NCI-H1105 (cell line): ENCODE measurements at places on chromosomes 1 and 21.
A peak's percentile ranks its signal among the peaks of the same experiment; 100 is the strongest.

DNA sequence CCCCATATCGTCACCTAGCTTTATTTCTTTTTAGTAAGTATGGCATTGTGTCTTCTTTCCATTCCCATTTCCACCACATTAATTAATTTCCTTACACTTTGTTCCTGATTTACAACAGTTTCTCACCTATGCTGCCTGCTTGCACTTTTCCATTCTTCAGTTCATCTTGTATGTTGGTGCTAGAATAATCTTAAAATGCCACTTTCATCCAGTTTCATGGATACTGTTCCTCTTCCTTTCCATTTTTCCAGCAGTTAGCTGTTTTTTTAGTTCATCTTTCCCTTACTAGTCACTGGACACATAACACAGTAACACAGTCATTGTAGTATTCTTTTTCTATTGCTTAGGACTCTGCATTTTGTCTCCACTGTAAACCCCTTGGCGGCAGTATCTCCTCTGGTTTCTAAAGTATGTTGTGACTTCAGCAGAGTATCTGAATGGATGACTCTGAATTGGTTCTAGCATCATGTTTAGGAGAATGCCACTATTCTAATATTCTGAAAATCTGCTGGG, 2.1 kb downstream of the CDC7 start:
- no peak for DNase-seq

GRCh38 chr1:44060830-44061267, 29.6 kb upstream of the SLC6A9 start:
- no peak for DNase-seq

GRCh38 chr1:171954361-171954760, 113.1 kb downstream of the DNM3 start:
- DNase-seq, result no peak

DNA sequence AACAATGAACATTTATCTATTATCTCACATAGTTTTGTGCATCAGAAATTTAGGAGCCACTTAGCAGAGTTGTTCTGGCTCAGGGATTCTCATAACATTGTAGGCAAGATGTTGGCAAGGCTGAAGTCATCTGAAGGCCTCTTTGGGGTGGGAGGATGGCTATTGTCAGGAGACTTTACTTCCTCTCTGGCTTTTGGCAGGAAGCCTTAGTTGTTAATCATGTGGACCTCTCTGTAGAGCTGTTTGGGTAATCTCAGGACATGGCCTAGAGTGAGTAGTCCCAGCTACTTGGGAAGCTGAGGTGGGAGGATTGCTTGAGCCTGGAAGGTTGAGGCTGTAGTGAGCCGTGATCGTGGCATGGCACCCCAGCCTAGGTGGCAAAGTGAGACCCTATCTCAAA, 40.2 kb downstream of the RASAL2 start:
- no peak for DNase-seq

GRCh38 chr1:216498277-216498676, 75.0 kb upstream of the USH2A start:
- DNase-seq, result no peak

DNA sequence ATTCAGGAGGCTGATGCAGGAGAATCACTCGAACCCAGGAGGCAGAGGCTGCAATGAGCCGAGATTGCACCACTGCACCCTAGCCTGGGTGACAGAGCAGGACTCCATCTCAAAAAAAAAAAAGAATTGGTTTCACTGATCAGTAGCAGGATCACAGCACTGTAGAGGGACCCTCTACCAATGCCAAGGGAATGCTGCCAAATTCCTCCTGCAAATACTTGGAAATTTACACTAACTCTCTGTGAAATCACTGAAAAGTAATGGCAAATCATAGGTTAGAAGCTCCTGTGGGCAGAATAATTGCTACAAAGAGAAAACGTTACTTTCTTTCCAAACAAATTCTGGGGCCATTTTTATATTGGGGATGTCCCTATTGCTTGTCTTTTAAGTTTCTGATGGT, 6.7 kb upstream of the GPR25 start:
- DNase-seq, result no peak

GRCh38 chr1:33848205-33848937, 15.5 kb upstream of the HMGB4 start:
- DNase-seq, result no peak

- DNase-seq, result no peak
Observed at GRCh38 chr21:34884346-34884929, 164.7 kb downstream of the RUNX1 start.

DNA sequence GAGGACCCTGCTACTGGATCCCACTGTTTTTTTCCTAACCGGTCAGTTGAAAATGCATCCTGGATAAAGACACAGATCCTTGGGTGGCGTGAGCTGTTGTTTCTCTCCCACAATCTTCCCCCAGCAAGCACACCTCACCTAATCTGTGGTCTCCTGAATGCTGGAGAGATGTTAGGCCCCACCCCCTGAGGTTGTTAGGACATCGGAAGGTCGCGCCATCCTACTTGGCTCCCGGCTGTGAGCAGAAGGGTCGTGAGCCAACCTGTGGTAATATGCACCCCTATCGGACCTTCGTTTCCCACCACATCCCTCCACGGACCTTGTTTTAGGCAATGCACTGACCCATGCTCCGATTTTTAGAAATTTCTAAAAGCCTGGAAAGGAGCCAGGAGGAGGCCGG, 89.9 kb upstream of the IPO9 start:
- DNase-seq, result peak; percentile 59

DNA sequence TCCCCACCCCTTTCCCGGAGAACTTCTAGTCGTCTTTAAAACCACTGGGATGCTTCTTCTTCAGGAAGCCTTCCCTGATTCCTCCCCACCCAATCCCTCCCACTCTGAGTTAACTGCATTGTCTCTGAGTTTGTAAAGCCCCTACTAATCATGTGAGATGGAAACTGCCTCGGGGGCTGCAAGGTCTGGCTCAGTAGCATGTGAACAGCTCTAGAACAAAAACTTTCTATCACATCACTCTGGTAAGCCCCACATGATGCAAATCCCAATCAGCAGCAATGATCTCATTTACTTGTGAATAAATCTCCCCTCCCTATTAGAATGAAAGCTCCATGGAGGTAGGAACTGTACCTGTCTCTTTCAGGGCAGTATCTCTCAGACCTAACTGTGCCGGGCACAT, 141.0 kb upstream of the JUN start:
- DNase-seq, result no peak

- DNase-seq, result no peak
Observed at GRCh38 chr1:18302788-18303413, 177.8 kb upstream of the KLHDC7A start.

- DNase-seq, result no peak
Observed at GRCh38 chr1:21865943-21866706, 54.1 kb downstream of the LDLRAD2 start.

DNA sequence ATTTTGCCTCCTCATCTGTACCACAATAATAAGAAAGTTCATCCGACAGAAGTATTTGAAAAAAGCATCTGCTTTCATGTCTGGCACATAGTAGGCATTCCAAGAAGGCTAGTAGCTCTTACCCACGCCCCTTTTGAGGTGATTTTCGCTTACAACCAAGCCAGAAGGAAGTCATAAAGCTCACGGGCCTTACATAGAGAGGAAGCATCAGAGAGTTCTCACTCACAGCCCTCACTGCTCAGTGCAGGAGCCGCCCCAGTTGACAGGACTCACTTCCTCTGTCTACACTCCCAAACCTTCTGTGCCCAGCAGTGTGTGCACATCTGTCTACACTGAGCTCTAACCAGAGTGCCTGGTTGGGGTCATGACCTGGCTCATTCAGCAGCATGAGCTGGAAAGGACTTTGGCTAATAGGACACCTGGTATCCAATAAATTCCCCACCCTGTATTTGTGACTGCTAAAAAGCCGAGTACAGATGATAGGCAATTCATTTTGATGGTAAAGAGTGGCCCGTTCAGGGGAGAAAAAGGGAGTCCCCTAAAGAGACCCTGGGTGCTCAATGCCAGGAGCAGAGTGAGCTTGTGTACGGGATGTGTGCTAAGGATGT, 36.8 kb upstream of the DUSP10 start:
- DNase-seq, result no peak

DNA sequence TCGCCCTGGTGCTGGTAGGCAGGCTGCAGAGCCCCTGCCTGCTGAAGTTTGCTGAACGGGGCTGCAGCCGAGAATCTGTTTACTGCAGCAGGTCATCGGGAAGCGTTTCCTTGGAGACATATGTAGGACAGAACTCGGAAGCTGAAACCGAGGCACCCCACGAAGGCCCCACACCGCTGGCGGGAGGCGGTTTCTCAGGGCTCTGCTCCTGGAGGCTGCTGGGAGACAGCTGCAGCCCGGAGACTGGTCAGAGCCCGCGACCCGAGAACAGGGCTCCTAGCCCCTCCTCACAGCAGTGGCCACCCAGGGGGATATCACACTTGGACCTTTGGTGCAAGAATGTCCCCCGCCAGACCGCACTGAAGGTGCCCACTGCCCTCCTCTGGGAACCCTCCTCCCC, 12.7 kb upstream of the PLCH2 start:
- no peak for DNase-seq

DNA sequence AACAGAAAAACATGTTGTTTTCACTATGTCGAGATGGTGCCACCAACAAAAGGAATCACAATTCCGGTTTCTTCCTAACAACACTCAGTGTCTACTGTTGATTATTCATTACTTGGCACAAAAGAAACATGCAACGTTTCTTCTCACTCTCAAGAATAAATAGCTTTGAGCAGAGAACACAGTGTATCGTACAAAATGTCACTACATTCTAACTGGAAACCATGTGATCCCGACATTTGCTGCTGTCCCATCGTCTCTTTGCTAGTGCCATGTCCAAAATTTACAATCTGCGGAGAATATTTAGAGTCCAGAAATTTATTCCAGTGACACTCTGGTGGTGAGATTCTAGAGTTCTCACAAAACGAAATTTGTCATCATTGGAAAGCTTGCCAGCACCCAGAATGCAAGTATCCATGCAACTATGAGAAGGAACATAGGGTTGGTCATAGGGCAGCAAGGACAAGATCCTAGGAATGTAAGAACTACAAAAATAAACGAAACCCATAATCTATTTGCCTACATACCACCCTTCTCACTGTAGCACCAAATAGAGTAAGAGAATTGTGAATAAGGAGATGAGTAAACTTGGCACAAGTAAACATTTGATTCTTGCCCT, 505.1 kb downstream of the LTN1 start:
- DNase-seq, result no peak

GRCh38 chr1:236455243-236455642, 61.2 kb downstream of the EDARADD start:
- no peak for DNase-seq

GRCh38 chr1:234773936-234774677, 164.1 kb upstream of the IRF2BP2 start:
- DNase-seq, result no peak

GRCh38 chr1:75937034-75937433, 4.8 kb upstream of the ASB17 start:
- DNase-seq, result no peak

- no peak for DNase-seq
Observed at GRCh38 chr1:239457491-239458143, 71.2 kb downstream of the CHRM3 start.

GRCh38 chr1:15095496-15095875, 58.1 kb upstream of the TMEM51 start:
- DNase-seq, result no peak

DNA sequence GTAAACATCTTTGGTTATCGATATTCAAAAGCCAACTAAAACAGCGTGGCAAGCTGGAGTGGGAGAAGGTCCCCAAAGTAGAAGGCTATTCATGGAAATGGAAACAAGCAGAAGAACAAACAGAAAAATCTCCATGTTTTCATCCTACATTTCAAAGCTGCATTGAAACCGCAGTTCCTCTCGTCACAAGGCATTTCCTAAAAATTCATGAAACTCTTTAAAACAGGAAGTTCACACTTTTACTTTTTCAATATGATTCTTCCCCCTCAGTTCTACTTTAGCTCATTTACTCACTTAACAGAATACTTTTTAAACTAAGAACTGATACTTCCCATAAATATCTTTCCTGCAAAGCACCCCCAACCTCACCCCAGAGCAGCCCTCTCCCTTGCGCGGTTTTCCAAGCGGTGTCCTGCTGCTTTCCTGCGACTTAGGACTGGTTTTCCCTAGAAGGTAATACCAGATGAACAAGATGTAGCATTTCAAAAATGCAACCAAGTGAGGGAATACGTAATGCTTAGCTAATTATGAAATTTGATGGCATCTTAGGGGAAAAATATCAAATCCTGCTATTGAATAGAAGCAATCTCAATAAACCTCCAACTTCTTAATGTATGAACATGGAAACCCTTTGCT, 228.3 kb upstream of the PKN2 start:
- DNase-seq, result no peak

DNA sequence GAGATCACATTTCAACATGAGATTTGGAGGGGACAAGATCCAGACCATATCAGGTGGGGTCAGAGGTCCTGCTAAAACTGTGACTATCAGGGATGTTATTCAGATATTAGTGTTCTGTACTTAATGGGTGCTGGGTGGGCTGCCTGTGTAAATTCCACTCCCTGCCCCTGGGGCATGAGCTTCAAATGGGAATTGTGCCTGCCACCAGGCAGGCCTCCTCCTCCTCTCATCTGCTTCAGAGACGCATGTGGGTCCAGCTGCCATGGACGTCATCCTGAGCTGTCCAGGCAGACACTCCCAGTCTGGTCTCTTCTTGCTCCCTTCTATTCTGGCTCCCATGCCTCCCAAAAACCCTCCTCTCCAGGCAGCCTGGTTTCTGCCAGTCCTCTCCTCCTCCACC, 10.4 kb downstream of the QSOX1 start:
- no peak for DNase-seq

DNA sequence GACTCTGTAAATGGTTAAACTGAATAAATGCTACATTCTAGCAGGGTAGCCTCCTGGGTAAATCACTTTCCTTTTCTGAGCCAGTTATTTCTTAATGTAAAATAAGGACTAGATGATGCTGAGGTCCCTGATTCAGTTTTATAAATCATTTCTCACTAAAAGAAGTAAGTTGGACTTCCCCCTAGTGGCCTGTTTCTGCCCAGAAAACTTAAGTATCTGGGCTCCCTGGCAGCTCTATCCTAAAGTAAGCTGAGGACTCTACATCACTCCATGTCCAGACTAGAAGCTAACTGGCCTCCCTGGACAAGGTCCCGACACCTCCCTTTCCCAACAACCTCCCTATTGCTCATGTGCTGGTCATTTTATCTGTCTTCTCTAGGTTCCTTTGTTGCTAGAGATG, 3.0 kb downstream of the GPN2 start:
- DNase-seq, result no peak

DNA sequence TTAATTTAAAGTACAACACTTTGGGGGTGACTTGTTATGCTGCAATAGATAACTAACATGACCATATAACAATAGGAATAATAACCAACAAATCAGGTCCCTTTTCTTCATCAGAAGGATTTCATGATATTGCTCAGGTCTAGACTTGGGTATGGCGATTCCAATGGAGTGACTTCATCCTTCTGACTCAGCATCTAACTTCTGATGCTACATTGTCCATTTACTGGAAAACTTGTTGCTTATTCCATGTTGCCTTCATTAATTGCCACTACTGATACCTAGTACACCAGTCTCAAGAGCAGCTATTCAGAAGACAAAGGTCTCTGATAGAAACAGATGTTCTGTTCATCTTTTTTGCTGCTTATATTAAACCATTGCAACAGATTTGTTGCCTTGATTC, 324.3 kb downstream of the TGFB2 start:
- DNase-seq, result no peak
